Tongue (tissue), 3 donors: ENCODE measurements at places on chromosomes 6 and 20. TPM values are rescaled to one million over a fixed set of nuclear protein-coding genes. Genes with fewer than 3 reads are reported as not detected.

GRCh38 chr6:90488816-90489215 is 98.1 kb downstream of the MAP3K7 start:
- DNase-seq: no peak

DNA sequence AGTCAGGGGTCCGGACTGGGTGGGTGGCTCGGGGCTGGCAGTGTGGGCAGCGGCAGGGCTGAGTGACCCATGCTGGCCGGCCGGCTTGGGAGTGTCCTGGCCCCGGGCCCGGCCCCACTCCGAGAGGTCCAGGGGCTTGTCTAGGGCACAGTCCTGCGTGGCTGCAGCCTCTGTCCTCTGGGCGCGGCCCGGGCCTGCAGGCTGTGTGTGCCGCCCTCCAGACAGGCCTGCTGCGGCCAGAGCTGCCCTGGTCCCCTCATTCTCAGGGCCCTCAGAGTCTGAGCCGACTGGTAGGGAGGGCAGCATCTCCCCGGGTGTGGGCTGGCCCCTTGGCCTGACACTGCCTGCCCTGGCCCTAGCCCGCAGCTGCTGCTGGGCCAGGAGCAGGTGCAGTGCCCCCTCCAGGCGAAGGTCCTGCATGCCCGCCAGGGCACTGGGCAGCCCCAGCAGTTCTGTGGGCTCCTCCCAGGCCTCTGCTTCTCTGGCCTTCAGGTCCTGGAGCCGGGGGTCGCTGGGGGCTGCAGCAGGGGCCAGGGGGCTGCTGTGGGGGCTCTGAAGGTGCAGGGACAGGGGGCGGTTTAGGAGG is 6.9 kb upstream of the CABLES2 start:
- DNase-seq: no peak

GRCh38 chr6:161701056-161701455 is 427.2 kb upstream of the AGPAT4 start:
- DNase-seq: no peak

- no peak for DNase-seq
These were observed 260.3 kb upstream of the MOCS1 start for GRCh38 chr6:40194447-40195170.

DNA sequence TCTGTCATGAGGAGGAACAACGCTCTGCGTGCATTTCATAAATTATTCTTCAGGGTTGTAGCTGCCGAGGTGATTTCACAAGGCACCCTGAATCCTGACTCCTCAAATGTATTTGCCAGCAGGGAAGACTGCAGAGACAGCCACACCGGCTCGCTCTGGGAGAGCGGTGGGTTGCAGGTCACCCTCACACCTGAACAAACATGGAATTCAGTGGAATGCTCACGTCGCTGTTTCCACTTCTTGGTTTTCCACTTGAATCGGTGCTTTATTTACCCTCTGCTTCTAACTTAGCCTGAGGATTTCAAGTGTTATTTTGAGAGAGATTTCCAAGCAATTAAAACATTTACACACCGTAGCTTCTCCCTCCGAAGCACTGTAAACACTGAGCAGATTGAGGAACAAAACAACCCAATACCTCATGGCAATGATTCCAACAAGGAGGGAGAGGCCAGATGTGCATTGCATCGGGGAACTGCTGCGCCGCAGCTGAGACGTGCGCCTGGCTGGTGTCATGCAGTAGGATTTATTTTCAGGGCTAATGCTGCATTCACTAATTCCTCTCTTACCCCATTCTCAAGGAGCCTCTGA is 59.5 kb upstream of the GGTLC1 start:
- peak; percentile 46 for DNase-seq

- no peak for DNase-seq
These were observed 2.2 kb upstream of the ID1 start for GRCh38 chr20:31602779-31603441.

GRCh38 chr20:62337558-62338293 is 29.4 kb downstream of the LAMA5 start:
- DNase-seq: no peak

DNA sequence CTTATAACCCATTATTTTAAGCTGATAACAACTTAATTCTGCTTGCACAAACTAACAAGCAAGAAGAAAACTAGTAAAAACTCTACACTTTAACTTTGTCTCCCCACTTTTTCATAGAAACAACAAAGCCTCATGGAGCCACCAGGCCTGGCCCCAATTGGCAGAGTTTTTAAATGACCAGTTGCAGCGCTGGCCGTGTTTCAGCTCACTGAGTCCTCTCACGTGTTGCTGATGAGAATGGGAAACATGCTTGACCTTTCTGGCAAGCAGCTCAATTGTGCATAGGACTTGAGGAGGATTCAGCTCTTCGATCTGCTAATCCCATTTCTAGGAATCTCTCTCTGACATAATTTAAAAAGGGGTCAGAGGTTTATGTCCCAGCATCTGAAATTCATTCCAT is 24.5 kb upstream of the GRM4 start:
- DNase-seq: no peak

GRCh38 chr20:49256261-49256660 is 21.6 kb downstream of the ZNFX1 start:
- DNase-seq: no peak

GRCh38 chr20:21780528-21780927 is 75.1 kb downstream of the PAX1 start:
- no peak for DNase-seq

Gene ABHD16B
- total RNA-seq: not detected

Gene SLC22A23
- 13.7 TPM for total RNA-seq

Gene MPIG6B
- not detected for total RNA-seq

Gene HLA-DRB1
- total RNA-seq: 12.9 TPM

Gene CDH4
- total RNA-seq: 1.1 TPM

Gene GPR63
- 2.4 TPM for total RNA-seq

Gene QRSL1
- total RNA-seq: 26.6 TPM

Gene KCNB1
- 9.8 TPM for total RNA-seq

Gene ULBP1
- 0.41 TPM for total RNA-seq
